ENCODE measurements at places on chromosomes 6 and 20.

DNA sequence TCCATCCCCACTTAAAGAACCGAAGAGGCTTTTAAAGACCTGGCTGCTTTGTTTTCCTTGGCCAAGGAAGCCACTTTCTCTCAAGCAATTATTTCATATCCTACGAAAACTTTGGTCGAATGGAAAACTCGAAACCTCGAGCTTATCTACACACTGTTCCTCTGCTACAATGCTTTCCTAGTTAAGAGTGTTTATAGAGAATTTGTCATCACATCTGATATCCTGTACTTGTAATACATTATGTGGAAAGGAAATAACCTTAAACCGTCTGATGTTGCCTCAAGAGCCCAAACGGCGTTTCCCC, 28.1 kb downstream of the TFAP2B start:
- DNase-seq: no peak

DNA sequence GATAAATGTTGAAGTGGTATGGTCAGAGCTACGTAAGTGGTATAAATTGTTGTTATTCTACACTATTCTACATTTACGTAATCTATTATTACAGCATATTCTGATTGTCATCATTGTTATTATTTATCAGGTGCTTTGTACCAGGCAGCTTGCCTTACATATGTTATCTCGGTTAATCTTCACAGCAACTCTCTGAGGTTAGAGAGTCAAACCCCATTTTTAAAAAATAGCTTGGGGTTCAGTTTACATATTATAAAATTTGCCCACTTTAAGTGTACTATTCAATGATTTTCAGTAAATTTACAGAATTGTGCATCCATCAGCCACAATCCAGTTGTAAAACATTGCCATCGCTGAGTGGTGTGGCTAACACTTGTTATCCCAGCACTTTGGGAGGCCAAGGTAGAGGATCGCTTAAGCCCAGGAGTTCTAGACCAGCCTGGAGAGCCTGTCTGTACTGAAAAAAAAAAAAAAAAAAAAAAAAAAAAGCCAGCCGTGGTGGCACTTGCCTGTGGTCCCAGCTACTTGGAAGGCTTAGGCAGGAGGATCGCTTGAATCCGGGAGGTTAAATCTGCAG, 35.5 kb downstream of the PPP1R16B start:
- DNase-seq: no peak

GRCh38 chr6:50539447-50539846, 173.9 kb upstream of the TFAP2D start:
- no peak for DNase-seq

GRCh38 chr6:106452628-106453027, 92.1 kb downstream of the CRYBG1 start:
- DNase-seq: no peak

DNA sequence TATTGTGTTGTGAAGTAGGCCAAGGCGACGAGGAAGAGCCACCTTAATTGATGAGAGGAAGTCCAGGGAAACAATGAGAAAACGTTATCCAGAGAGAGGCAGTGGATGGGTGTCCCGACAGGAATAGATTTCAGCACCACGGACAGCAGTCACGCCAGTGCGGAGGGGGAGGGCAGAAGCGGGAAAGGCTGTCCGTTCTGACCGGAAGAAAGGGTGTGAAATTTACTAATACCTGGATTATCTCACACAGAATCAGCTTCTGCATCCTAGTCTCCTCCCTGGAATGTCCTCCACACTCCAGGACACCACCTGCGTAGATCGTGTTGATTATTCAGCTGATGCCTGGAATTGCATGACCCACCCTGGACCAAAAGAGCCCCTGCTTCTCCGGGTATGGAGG, 7.4 kb upstream of the BPIFA3 start:
- DNase-seq: peak; percentile 41

DNA sequence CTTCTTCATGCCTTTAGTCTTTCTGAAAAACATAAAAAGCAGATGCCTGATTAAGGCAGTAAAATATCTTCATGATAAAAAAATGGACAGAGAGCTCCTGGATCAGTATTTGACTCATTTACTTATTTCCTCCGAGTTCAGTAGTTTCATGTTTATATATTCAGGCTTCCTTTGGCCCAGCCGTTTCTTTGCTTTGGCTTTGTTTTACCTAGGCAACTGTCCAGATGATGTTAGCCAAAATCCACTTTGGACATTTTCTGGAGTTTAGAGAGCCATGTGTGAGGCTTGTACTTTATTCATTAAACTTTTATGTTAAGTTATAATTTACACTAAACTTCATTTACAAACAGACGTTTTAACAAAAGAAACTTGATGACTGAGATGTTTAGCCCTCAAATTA, 307.1 kb upstream of the RSPO3 start:
- DNase-seq: no peak

- DNase-seq: no peak
Measured at GRCh38 chr6:71106276-71106675, 149.4 kb upstream of the B3GAT2 start.

DNA sequence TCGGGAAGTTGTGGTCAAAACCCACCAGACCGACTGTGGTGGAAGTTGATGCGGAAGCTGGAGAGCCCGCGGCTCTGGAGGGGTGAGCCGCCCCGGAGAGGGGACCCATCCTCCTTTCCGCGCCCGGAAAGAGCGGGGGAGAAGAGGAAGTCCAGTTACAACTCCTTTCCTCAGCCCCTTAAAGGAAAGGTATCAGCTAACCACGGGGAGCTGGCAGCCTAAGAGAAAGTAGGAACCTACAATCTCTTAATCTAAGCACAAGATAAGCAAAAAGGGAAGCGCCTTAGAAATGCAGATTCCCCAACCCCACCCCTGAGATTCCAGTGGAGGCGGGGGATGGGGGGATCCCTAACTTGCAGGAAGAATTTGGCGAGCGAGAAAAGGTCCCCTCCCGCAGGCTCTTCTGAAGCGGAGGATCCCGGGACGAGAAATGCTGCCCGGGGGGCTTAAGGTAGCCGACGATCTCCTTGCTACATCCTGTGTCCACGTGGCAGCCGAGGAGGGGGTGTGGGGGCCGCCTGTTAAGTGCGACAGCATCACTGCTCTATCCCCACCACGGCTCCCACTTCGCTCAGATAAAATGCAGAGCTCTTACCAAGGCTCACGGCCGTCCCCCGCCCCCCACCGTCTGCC, 87.5 kb downstream of the ZFP64 start:
- peak; percentile 61 for DNase-seq

GRCh38 chr6:161439093-161439492, 165.2 kb upstream of the AGPAT4 start:
- DNase-seq: no peak

- no peak for DNase-seq
Measured at GRCh38 chr6:33677143-33677660, 34.3 kb downstream of the UQCC2 start.

DNA sequence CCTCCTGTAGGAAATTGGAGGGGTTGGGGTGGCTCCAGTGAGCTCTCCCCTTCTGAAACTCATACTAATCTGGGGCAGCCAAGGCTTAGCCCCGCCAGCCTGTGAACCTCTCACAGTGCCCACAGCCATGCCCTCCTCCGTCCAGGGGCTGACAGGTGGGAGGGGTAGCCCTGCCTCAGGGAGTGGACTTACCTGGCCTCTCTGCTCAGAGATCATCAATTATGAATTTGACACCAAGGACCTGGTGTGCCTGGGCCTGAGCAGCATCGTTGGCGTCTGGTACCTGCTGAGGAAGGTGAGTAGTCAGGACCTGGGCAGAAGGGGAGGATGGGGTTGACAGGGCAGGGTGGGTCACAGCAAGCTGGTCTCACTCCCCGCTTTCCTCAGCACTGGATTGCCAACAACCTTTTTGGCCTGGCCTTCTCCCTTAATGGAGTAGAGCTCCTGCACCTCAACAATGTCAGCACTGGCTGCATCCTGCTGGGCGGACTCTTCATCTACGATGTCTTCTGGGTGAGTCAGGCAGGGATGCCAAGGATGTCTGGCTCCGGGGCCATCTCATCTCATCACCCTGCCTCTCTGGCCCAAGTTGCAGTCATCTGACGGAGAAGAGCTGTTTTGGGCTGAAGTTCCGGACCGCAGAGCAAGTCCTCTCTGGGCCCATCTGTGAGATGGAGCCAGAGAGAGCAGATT, 34.7 kb downstream of the HM13 start:
- DNase-seq: no peak

DNA sequence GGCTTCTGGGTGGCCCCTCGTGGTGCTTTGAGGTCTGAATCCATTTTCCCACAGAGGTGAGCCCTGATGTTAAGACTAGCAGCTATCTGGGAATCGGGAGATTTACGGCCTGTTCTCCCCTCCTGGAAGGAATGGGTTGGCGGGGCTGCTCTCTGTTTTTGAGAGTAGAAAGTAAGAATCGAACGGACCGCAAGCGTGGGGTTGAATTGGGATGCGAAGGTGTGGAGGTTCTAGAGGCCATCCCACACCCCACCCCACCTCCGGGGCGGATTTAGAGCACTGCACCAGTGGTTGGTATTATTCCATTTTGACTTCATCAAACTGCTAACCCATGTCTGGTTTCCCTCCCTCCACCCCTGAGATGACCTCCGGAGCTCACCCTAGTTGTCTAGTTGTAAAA, 11.5 kb downstream of the PYGB start:
- no peak for DNase-seq

- no peak for DNase-seq
Measured at GRCh38 chr6:14478381-14479225, 361.0 kb downstream of the CD83 start.

GRCh38 chr6:80163754-80164187, 57.3 kb downstream of the BCKDHB start:
- DNase-seq: no peak

- DNase-seq: no peak
Measured at GRCh38 chr6:34242252-34243130, 5.8 kb downstream of the HMGA1 start.

- DNase-seq: no peak
Measured at GRCh38 chr6:98526465-98526864, 307.9 kb upstream of the POU3F2 start.

GRCh38 chr6:53735896-53736295, 58.9 kb upstream of the LRRC1 start:
- DNase-seq: no peak

- DNase-seq: no peak
Measured at GRCh38 chr6:130381459-130382380, 15.9 kb downstream of the TMEM200A start.

GRCh38 chr6:3746119-3746691, 5.3 kb downstream of the PXDC1 start:
- DNase-seq: no peak

DNA sequence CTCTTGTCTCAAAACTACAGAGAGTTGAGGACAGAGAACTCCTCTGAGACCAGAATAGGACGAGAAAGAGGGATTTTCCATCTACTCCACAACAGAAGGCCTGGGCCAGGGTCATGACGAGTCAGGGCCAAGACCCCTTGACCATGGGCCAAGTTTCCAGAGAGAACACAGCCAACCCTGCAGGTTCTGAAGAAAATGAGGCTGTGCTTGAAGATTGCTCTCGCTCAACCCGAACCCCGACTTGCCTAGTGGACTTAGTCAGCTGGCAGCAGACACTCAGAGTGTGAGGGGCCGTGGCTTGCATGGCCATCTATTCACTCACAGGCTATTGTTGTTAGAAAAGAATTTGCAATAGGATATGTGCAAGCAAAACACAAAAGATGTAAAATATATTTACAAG, 54.5 kb downstream of the TMEM242 start:
- no peak for DNase-seq

- no peak for DNase-seq
Measured at GRCh38 chr20:59820204-59821041, 113.0 kb downstream of the SYCP2 start.

DNA sequence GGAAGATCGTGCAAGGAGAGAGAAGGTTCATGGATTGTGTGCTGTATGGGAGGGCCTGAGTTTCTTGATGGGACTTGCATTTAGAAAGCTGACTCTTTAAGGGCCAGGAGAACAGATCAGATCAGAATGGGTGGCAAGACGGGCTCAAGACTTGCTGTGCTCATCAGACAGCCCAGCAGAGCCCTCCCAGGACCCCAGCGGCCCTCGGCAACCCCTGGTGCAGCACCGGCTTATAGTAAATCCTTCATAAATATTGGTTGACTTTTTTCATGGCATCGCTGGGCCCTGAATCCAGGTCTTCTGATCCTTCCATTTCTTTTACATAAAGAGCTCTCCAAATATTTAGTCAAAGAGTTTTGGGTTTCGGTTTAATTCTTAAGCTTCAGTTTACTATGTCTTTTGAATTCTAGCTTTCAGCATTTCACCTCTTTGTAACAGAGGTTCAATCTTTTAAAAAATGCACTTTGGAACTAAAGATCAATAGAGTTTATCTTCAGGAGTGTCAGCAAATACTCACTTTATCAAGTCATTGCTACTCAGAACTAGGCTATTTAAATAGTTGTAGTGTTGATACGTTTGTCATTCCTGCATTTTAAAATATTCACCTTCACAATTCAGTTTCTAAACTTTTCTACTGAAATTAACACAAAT, 205.6 kb downstream of the ZDHHC14 start:
- DNase-seq: no peak

DNA sequence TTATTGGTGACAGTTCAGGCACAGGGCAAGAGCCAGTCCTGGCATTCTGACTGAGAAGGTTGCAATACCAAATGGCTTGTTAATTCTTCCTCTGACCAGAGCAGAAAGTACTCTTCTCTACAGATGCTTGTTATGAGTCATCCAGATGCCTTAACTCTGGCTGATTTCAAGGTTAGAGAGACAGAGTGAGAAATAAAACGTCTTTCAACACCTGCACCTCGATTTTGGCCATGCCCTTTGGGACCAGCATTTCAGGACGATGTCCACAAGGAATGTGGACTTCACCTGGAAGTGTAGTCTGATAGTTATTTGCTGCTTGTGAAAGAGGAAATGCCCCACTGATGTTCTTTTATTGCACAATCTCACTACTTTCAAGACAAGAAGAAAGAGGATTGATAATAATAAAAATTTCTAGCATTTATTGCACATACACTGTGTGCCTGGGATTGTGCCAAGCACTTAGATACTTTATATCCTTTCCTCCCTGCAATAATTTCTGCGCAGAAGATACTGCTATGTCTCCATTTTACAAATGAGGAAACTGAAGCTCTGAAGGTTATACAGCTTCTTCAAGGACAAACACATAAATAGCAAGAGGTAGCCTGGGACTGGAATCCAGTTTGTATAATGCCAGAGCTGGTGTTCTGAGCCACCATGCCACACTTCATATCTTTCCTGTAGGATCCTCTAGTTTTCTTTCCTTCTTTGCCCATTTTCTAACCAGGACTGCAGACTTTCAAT, 33.5 kb upstream of the MCM3 start:
- DNase-seq: no peak

DNA sequence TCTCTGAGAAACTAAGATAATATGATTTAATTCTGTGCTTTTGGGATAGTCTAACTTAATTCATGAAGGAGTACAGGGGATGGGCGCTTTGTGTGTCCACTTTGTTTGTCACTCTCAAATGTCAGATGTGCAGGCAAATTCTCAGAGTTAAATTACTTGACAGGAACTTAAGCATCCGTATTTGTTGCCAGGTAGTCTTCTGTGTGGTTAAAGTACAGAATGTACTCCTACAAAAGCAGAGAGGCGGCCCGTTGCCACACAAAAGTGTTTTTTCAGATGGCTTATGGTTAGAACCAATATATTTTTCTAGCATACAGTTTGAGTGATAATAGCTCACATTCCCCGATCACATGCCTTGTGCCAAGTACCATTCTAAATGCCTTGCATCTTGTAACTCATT, 234.4 kb downstream of the LAMA2 start:
- DNase-seq: no peak

GRCh38 chr6:49636713-49637349, at the start of gene RHAG:
TSS of gene RHAG (minus strand) at chr6:49636839. CDS start at chr6:49636812, 27 bp downstream.
- DNase-seq: no peak

- DNase-seq: no peak
Measured at GRCh38 chr6:154864066-154864430, 130.8 kb downstream of the SCAF8 start.
